ENCODE measurements at places on chromosomes 5 and 9. TPM values are rescaled to one million over a fixed set of nuclear protein-coding genes. Genes with fewer than 3 reads are reported as not detected.

STK32A gene
- total RNA-seq, result 9.7 TPM

INSL6 gene
- not detected for total RNA-seq

GRHPR gene
- 74.2 TPM for total RNA-seq

TAF1L gene
- total RNA-seq, result not detected

TMEM174 gene
- not detected for total RNA-seq

SIT1 gene
- total RNA-seq, result 0.52 TPM

NME5 gene
- 11.1 TPM for total RNA-seq

SLC6A3 gene
- 0.57 TPM for total RNA-seq

TAF11L13 gene
- total RNA-seq, result not detected

GRCh38 chr9:136087741-136088480 lies 7.2 kb downstream of the NACC2 start:
- DNase-seq, result no peak

DNA sequence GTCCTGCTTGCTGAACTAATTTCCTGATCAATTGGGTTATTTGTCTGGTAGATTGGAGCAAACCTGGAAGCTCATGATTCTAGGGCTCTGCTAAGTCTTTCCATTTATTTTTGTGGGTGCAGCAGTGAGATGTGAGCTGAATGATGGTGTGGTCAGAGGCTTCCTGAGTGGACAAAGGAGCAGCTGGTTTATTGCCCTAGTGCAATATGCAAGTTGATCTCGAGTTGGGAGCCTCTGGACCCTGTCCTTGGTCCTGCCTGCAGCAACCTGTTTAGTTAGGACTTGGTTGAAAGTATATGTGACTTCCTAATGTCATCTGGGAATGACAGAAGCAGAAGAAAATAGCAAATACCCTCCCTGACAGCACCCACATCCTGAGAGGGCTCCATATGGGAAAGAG lies 4.2 kb upstream of the UNC5A start:
- no peak for DNase-seq

- DNase-seq, result no peak
These were observed 7.6 kb upstream of the NEURL1B start for GRCh38 chr5:172633403-172633970.

DNA sequence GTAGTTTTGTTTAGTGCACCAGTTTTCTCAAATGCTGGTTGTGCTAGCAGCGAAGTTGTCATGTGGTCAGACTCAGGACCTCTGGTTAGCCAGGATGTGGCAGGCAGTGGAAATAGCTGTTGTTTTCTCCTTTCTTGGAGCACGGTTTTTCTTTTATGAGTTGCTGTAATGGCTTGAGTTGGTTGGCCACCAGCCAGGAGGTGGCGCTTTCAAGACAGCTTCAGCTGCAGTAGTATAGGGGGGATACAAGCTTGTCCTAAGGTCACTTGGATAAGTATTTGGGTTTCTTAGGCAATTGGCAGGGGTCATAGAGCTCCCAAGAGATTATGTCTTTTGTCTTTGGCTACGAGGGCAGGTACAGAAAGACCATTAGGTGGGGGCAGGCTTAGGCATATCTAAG lies 274.2 kb upstream of the TARS1 start:
- no peak for DNase-seq

DNA sequence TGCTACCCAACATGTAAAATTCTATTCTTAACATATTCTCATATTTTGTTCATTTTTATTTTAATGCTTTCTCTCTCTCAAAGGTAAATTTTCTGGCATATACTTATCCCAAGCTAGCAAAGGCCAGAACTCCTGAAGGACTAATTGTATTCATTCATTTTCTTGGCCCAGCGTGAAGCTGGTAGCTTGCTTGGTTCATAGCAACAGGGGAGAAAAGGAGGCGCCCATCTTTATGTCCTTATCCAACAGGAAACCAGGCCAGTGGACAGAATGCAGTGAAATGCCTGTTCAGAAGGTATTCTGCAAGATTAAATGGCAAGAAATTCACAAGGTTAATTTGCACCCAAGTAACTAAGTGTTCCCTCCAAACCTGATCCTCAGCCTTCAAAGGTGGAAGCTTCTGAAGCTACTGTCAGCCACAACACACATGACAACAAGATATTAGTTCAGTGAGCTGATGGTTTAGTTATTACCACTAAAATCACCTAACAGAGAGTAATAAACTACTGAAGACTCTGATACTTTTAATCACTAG lies 5.6 kb downstream of the EFNA5 start:
- no peak for DNase-seq

DNA sequence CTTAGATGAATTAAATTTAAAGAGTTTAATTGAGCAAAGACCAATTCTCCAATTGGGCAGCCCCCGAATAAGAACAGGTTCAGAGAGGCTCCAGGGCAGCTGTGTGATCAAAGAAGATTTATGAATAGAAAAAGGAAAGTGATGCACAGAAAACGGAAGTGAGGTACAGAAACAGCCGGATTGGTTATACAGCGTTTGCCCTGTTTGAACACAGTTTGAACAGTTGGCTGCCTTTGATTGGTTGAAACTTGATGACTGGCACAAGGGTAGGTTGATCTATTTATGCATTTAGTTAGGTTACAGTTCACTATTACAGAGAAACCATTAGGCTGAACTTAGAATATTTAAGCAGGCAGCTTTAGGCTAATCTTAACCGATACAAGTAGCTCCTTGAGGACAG lies 29.5 kb downstream of the NIM1K start:
- no peak for DNase-seq

GRCh38 chr5:108379722-108380530 lies 2.0 kb downstream of the FBXL17 start:
- DNase-seq, result no peak

GRCh38 chr5:149957855-149958254 lies 2.7 kb upstream of the SLC26A2 start:
- no peak for DNase-seq

DNA sequence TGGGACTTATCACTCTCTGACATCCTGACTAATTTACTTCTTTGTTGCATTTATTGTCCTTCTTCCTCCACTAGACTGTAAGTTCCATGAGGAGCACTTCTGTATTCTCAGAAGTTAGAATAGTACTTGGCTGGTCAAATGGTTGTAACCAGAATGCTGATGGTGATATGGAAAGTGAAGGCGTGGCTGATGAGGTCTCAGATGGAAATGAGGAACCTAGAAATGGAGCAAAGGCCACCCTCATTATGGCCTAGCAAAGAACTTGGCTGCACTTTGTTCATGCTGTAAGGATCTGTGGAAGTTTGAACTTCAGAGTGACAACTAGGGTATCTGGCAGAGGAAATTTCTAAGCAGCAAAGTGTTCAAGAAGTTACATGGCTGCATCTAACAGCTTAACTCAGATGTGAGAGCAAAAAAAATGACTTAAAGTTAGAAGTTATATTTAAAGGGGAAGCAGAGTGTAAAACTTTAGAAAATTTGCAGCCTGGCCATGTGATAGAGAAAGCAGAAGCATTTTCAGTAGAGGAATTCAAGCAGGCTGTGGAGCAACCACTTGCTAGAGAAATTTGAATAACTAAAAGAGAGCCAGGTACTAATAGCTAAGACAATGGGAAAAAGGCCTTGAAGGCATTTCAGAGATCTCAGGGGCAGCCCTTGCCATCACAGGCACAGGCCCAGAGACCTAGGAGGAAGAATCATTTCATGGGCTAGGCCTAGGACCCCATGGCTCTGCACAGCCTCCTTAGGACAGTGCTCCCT lies 14.9 kb upstream of the SLC22A5 start:
- DNase-seq, result no peak

DNA sequence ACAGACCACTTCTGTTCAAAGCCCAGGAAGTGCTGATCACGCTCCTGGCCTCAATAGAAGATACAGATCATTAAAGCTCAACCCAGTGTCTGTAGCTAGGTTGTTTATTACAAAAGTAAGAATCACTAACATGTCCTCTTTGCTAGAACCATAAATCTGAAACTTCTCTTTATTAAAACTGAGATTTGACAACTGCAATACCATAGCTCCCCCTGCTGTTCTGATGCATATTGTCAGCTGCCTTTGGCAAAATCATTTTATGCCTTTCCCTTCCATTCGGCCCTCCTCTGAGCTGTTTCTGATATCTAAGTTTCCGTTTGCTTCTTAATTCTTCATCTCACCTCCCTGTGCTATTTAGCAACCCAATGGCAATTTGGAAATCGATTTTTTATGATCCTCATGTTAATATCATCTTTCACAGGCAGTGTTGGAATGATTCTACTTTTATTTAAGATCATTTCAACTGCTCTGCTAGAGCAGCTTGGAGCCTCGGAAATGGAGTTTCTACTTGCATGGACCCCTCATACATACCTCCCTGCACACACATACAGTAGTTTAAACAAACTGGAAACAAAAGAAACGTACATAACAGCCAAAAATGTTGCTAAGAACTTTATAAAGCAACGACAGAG lies 998.8 kb downstream of the MAT2B start:
- DNase-seq, result peak; percentile 47
